Central memory CD4-positive, alpha-beta T cell (primary cell): ENCODE measurements at places on chromosomes 2 and 18.

DNA sequence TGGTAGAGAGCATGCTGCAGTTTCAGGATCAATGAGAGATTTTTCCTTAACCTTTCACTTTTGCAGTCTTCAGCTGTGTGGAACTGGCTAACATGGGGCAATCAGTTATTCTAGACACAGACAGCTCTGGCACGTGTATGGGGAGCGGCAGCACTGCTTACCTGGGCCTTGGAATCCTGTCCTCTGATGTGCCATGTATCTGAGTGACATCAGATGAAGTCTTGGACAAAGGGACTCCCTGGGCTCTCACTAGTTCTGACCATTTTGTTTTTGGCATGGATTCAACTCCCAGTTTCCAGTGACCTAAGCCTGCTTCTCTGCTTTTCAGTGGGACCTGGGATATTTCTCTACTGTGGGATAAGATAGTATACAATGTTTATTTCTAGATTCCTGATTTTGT, 54.3 kb downstream of the RNF144A start:
- no peak for DNase-seq

- DNase-seq = no peak
These were observed 429.2 kb downstream of the PID1 start for GRCh38 chr2:228841877-228842276.

DNA sequence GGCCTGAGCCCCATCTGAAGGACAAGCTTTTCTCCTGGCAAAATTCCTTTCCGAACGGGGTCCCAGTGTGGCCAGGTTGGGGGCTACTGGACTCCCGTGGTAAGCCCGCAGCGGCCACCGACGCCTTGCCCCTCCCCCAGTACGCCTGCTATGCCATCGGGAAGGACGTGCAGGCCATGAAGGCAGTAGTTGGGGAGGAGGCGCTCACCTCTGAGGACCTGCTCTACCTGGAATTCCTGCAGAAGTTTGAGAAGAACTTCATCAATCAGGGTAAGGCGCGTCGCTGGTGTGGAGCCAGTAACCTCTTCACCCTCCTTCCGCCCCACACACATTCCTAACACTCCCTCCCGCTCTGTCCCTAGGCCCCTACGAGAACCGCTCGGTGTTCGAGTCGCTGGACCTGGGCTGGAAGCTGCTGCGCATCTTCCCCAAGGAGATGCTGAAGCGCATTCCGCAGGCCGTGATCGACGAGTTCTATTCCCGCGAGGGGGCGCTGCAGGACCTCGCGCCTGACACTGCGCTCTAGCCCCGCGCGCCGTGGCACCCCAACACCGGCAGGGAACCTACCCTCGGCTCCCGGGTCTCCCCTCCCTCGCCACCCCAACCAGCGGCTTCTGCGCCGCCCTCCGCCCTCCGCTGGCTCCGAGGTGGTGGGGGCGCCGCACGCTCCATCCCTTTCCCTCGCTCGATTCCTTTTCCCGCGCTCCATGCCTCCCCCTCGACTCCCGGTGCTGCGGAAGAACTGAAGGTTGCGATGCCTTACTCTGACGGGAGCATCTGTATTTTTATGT, 13.6 kb upstream of the ANKRD53 start:
- DNase-seq = peak; percentile 76

GRCh38 chr2:217643789-217644301, 358.9 kb downstream of the TNS1 start:
- no peak for DNase-seq

- no peak for DNase-seq
These were observed 36.6 kb downstream of the CASP10 start for GRCh38 chr2:201219328-201220096.

- DNase-seq = no peak
These were observed 19.8 kb downstream of the DTYMK start for GRCh38 chr2:241666627-241667400.

GRCh38 chr2:3377279-3377611, 373 bp downstream of the EIPR1 start:
- DNase-seq = no peak

DNA sequence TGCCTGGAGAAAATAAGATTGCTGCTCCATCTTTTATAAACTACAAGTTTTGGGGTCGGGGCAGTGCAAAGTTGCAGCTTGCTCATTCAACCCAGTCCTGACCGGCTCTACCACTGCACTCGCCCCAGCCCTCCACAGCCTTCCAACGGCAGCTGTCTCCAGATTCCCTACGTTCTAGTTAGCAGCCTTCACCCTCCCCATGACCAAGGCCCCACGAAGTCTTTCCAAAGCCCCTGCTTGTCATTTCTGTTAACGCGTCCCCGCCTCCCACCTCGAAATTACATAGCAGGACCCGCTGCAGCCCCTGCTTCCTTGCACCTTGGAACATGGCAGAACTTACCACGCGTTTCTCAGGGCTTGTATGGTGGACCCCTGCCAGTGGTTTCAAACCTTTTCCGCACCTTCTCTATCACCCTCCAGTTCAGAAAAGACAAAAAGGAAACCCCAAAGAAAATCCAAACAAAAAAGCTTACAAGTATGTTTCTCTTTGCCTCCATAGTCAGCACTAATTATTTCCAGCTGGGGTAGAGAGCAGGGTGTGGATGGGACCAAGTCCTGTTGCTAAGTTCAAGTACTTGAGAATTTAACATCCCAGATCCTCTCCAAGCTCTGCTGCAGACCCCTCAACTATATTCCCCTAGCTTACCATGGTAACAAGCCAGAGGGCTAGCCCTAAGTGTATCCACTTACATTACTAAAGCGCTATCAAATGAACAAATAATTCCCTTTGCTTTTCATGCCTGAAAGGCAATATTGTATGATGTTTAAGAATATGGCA, 161.5 kb downstream of the TGIF1 start:
- DNase-seq = no peak

DNA sequence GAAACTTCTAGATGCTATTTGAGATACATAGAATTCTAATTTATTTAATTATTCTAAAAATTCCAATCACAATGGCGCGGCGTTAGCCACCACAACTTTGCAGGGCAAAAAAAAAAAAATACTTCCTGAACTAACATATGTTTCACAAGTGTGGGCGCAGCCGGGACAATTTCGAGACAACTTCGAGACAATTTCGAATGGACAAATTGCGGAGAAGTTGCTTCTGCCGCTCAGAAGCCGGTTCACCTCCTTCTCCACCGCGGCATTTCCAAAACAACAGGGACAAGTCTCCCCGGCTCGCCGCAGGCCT, 842 bp downstream of the PAX3 start:
- DNase-seq = no peak

DNA sequence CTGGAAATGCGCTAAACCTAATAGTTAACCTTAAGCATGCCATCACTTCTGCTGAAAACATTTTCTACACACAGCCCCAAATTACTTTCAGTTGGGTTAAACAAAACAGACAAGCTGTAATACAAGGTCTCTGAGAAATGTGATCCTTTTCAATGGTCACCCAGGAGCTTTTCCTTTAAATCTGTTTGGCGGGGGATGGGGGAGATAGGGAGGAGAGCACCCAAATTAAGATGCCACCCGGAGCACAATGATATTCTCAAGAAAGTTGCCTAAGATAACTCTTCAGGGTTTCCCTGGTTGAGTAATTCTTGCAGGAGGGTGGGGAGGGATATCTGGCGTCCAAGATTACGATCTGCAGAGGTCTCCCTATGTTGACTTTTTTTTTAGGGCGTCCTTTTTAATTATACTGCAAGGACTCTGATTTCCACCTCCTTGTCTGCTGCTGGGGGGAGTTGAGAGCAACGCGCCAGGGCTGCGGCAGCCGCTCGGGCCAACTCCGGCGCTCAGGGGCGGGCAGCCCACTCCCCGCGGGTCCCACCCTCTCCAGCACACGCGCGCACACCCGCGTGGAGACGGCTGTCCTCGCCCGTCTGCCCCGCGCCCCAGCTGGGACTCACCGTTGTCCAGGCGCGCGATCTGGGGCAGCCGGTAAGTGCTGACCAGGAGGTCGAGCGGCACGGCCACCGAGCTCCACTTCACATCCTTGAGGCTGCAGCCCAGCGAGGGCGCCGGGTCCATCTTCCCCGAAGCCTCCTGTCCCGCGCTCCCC, 807 bp downstream of the GAREM1 start:
- DNase-seq = no peak

DNA sequence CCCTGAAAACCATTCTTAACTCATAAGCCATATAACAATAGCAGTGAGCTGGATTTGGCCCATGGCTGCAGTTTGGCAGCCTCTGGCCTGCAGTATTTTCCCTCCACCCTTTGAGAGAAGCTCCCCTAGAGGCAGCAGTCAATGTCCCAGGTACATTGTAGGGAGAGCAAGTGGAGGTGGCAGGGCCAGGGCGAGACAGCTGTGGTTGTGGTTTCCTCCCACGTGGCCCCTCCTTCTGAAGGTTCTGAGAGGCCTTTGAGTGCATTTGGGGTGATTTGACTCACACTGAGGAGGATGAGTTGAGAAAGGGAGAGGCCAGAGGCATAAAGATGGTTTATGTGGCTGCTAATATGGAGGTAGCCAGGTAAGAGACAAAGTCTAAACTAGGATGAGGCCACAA, 45.5 kb upstream of the LDAH start:
- peak; percentile 44 for DNase-seq

- no peak for DNase-seq
These were observed 79.8 kb downstream of the C1D start for GRCh38 chr2:67982956-67983355.
